Activated CD4-positive, alpha-beta memory T cell treated with anti-CD3 and anti-CD28 coated beads, Interleukin-2, amount 10 ng/mL, durations not matched to agents 7 days and 5 days (primary cell): ENCODE measurements at places on chromosomes 13 and 19. TPM values are rescaled to one million over a fixed set of nuclear protein-coding genes. Genes with fewer than 3 reads are reported as not detected.

- no peaks in the 10 kb centered on the region for H3K36me3 ChIP-seq
- DNase-seq, result no peak
- peaks cover 3% of the 10 kb centered on the region for H3K4me1 ChIP-seq
- H3K27ac ChIP-seq, result no peak overlapping the region
- peaks cover 3% of the 10 kb centered on the region for H3K27me3 ChIP-seq
These were observed 155.0 kb downstream of the RAP2A start for GRCh38 chr13:97588993-97589392.

GRCh38 chr19:2627855-2628254 lies 74.6 kb downstream of the GNG7 start:
- H3K27ac ChIP-seq, result no peak overlapping the region
- DNase-seq, result no peak
- H3K4me1 ChIP-seq, result peaks cover 21% of the 10 kb centered on the region
- no peaks in the 10 kb centered on the region for H3K27me3 ChIP-seq
- no peaks in the 10 kb centered on the region for H3K36me3 ChIP-seq
- H3K4me3 ChIP-seq, result no peak overlapping the region

The CEACAM3 gene
- not detected for total RNA-seq

The FNDC3A gene
- 27.8 TPM for total RNA-seq
